Smooth muscle cell of the brain vasculature (primary cell): ENCODE measurements at places on chromosomes 2 and 18.

GRCh38 chr2:58739033-58739432, 497.9 kb upstream of the FANCL start:
- no peak for DNase-seq

DNA sequence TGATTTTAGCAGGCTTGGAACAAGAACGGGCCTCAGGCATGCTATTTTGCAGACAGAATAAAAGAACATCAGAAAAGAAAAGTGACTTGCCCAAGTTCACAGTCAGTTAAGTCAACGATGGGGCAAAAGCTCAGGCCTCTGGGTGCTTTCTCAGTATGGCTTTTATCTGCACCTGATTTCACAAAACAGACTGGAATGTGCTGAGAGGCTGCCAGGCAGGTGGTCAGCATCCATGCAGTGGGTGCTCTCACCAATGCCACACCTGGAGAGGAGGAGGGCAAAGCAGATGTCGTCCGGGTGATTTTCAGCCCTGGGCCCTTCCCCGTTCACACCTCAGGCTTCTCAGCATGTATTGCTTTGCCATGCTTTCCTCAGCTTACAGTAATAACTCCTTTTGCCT, 854.6 kb downstream of the RNF144A start:
- no peak for DNase-seq

- DNase-seq = no peak
Observed at GRCh38 chr2:46569766-46570165, 90.4 kb downstream of the TMEM247 start.

GRCh38 chr2:173051463-173052215, 24.0 kb upstream of the MAP3K20 start:
- DNase-seq = no peak

GRCh38 chr2:110900191-110900590, 167.8 kb downstream of the ACOXL start:
- no peak for DNase-seq

DNA sequence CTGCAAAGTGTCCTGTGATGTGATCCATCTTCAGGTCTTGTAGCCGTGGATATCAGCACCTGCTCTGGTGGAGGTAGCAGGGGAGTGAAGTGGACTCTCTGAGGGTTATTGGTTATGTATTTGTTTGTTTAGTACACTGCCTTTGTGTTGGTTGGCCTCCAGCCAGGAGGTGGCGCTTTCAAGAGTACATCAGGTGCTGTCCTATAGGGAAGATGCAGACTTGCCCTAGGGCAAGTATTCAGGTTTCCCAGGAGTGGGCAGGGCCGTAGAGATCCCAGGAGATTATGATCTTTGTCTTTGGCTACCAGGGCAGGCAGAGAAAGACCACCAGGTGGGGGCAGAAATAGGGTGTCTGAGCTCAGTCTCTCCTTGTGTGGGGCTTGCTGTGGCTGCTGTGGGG, 411.8 kb downstream of the SOX11 start:
- DNase-seq = no peak

DNA sequence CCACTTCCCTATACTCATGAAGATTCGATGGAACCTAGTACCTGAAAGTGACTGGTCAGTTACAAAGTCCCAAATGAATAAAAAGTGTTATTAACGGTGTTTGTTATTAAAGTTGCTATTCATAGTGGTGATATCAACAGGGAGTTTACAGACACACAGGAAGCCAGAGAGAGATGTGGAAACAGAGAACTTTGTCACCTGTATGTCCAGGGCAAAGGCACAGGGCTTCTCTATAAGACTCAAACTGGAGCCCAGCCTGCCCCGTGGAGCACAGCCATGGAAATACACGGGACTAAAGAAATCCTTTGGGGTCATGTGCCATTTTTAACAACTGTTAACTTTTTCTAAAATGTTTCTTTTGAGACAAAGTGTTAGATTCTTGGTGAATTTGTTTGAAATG, 68.5 kb downstream of the KLF7 start:
- DNase-seq = no peak

GRCh38 chr2:224448236-224448635, 46.3 kb upstream of the FAM124B start:
- no peak for DNase-seq

- DNase-seq = no peak
Observed at GRCh38 chr2:190578158-190579057, 43.9 kb upstream of the NEMP2 start.

DNA sequence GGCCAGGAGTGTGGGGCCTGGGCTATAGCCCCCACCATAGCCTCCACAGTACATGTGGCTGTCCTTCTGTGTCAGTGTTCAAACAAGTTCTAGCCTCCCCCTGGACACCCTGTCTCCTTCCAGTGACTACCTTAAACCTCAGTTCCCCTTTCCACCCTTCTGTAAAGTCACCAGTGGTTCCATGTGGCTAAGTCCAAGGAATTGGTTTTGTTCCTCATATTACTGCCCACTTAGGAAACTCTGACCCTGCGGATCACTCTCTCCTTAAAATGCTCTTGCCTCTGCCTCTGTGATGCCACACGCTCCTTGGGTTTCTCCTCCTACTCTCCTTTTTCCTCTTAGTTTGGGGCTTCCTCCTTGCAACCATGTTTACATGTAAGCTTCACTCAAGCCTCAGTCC, 27.8 kb upstream of the REL start:
- no peak for DNase-seq

- DNase-seq = no peak
Observed at GRCh38 chr2:121884078-121884477, 128.6 kb downstream of the TSN start.

- DNase-seq = no peak
Observed at GRCh38 chr2:176758426-176758825, 454.2 kb upstream of the HNRNPA3 start.

GRCh38 chr18:62450546-62451410, 72.0 kb upstream of the ZCCHC2 start:
- DNase-seq = peak; percentile 50

GRCh38 chr2:230714136-230714480, 1.5 kb downstream of the CAB39 start:
- DNase-seq = no peak

GRCh38 chr2:236581546-236581945, 11.9 kb downstream of the ACKR3 start:
- no peak for DNase-seq

GRCh38 chr2:195677884-195678283, 20.9 kb downstream of the SLC39A10 start:
- DNase-seq = no peak

DNA sequence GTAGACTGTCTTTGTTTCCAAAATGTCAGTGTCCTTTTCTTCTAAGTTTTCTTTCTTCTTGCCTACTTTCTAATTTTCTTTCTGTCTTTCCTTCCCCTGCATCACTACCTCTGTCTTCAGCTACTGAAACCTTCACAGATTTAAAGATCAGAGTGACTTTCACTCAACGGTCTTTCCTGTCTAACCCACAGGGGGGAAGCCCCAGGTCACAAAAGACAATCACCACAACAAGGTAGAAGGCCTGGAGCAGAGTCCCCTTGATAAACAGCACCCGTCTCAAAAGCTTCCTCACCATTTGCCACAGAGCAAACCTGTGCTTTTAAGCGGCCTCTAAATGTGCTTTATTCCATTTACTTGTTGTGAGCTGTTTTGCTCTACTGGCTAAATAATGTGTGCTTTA, 665.4 kb downstream of the BCL11A start:
- DNase-seq = no peak

DNA sequence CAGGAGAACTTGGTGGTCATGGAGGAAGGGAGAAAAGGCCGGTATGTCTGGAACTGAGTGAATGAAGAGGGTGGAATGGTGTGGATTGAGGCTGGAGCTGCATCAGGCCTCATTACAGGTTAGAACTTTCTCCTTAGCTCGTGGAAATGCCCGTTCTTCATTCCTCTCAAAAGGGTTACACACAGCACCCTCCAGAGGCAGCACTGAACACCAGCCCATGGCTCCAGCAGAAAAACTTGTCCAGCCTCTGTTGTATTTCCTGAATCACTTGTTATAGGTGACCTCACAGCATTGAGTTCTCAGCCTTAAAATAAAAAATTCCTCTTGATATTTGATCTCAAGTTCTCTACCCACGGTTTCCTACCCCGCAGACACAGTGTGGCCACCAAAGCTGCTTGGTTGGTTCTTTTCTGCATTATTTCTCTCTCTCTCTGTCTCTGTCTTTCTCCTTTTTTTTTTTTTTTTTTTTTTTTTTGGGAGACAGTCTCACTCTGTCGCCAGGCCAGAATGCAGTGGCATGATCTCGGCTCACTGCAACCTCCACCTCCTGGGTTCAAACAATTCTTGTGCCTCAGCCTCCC, 89.6 kb downstream of the ITGB1BP1 start:
- peak; percentile 67 for DNase-seq

DNA sequence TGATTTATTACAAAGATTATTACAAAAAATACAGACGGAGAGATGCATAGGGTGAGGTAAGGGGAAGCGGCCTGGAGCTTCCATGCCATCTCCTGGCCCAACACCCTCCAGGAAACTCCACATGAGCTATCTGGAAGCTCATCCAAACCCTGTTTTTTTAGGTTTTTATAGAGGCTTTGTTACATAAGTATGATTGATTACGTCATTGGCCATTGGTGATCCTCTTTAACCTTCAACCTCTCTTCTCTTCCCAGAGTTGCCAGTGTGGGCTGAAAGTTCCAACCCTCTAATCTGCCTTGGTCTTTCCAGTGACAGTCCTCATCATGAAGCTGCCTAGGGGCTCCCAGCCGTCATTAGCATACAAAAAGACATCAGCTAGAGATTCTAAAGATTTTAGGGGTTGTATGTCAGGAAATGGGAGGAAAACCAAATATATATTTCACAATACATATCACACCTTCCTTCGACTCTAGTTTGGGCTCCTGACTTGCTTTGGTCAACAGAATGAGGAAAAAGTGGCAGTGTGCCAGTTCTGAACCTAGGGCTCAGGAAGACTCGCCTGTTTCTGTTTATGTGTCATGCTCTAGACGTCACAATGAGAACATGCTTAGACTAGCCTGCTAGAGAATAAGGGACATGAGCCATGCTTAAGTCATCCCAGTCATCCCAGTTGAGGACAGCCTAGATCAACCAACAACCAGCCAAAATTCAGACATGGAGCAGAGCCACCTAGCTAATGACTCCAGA, 54.1 kb downstream of the ETAA1 start:
- no peak for DNase-seq

- no peak for DNase-seq
Observed at GRCh38 chr18:9597609-9598008, 16.8 kb downstream of the PPP4R1 start.

GRCh38 chr2:60540074-60540473, 13.4 kb downstream of the BCL11A start:
- no peak for DNase-seq

- DNase-seq = no peak
Observed at GRCh38 chr2:105231232-105231619, 10.3 kb upstream of the GPR45 start.

DNA sequence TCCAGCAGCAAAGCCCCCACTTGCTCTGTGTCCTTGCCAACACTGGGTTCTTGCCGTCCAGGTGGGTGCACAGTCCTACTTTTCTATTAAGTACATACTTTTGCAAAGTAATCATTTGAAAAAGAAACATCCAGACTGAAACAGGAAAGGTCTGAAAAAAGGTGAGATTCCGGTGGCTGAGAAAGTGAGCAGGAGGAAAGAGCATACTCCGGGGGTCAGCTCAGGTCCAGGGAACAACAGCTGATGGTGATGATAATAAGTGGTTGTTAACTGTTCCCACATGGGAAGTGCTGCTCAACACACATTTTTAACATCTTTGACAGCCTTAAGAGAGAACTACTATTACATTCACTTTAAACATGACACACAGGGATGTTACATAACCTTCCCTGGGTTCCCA, 86.1 kb upstream of the UXS1 start:
- no peak for DNase-seq

- no peak for DNase-seq
Observed at GRCh38 chr18:64201781-64202180, 52.9 kb upstream of the LINC00305 start.

DNA sequence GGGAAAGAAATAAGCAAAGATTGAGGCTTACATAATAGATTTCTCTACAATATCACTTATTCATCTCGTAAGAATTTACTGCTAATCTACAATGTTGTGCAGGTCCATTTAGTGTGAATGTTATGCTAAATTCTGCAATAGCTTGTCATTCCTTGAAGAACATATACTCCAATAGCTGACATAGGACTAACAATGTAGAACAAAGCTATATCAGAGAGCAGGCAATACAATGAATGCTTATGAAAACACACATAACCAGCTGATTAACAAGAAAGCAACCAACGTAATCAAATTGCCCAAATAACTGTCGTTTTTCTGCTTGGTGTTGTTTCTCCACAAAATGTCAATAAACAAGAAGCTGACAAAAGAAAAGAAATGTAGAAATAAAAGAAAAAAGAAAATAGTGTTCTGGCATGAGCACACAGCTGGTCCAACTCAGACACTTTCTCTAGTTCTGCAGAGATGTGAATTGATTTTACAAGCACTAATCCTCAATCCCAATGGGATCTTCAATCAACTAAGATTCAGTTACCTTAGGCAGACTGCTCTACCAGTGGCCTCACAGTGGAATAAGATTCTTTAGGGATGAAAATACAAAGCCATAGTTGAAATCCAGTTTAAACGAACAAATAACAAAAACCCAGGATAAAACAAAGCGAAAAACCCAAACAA, 1024.7 kb upstream of the PIK3C3 start:
- DNase-seq = no peak

GRCh38 chr2:61485281-61485680, 14.4 kb upstream of the USP34 start:
- DNase-seq = no peak

GRCh38 chr2:205930209-205930608, 155.8 kb downstream of the INO80D start:
- no peak for DNase-seq

GRCh38 chr2:68994864-68995263, 18.1 kb upstream of the ANTXR1 start:
- no peak for DNase-seq

DNA sequence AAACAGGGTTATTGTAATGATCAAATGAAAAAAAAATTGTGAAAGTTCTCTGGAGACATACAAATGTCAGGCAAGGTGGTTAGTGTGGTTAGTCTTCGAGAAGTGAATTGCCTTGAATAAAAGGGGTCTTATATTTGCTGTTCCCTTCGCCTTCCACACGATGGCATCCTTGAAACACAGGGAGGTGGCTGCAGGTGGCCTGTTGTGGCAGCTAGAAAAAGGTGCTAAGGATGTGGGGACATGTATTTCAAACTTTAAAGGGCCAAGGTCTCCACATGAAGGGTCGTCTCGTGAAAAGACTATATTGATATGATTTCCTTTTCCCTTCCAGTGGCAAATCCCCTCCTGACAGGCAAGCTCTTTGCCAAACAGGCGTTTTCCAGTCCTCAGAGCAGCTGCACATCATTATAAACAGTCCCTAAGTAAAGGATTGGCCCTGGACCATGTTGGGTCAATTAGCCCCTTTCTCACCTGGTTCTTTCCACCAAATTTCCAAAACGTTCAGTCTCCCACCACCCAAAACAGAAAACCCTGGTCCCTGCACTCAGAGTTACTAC, 68.5 kb downstream of the COPS8 start:
- DNase-seq = no peak

GRCh38 chr2:23452853-23453420, 68.0 kb downstream of the KLHL29 start:
- DNase-seq = no peak

GRCh38 chr18:3368193-3368592, 81.8 kb upstream of the TGIF1 start:
- no peak for DNase-seq

- DNase-seq = no peak
Observed at GRCh38 chr2:23330214-23330613, 54.8 kb upstream of the KLHL29 start.

GRCh38 chr2:127783101-127783500, 27.9 kb downstream of the WDR33 start:
- DNase-seq = no peak

- DNase-seq = no peak
Observed at GRCh38 chr2:180872255-180872654, 108.2 kb upstream of the UBE2E3 start.
